ENCODE measurements at places on chromosomes 4 and X.

DNA sequence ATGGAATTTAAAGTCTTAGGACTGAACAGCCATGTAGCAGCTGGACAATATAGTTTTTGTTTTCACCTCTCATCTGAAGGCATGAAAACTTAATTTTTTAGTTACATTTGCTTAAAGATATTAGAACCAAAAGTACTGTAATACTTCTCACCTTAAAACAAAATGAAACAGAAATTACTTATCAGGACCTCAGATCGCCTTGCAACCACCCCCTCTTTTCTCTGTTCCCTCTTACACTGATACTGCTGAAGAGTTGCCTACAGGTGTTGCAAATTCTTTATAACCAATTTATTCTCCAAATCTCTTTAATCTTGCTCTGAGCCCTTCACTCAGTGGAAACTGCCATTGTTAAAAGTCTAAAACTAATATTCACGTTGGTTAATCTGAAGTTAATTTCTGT, 145.0 kb downstream of the SPCS3 start:
- DNase-seq = no peak

- no peak for DNase-seq
Measured at GRCh38 chrX:129650821-129651510, 3.8 kb downstream of the APLN start.

- no peak for DNase-seq
Measured at GRCh38 chr4:24559889-24560288, 24.5 kb downstream of the DHX15 start.

DNA sequence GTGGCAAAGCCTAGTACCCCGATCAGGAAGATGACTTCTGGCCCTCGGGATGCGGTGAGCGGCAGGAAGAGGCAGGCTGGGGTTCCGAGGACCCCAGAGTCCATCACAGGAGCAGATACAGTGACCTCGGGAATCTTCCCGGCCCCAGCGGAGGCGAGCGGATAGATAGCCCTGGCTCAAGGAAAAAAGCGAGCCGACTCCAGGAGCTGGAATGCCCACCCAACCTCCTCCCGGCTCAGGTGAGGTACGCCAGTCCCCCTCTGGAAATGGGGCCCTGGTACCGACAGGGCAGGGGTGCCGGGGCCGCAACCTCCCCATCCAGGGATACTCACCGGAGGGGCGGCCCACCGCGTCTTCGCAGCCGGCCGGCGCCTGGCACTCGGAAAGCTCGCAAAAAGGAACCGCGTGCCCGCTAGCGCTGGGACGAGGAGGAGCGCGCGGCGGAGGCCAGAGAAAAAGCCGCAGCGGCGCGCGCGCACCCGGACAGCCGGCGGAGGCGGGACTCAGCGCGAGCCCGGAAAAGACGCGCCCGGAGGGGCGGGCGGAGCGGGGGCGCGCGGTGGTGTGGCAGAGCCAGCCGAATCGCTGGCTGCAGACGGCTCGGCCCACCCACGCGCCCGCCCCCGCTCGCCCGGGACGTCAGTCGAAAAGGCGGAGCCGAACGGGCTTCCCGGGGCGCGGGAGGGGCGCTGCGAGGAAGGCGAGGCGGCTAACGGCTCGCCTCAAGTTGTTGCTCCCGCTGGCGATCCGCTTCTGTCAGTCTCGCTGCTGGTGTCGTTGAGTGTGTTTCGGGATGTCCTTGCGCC, at the start of gene ACSL4:
Gene ACSL4 (minus strand): TSS at position 451 of the 806 bp plus-strand sequence. CDS start 49,894 bp downstream, outside the sequence.
- peak; percentile 11 for DNase-seq

DNA sequence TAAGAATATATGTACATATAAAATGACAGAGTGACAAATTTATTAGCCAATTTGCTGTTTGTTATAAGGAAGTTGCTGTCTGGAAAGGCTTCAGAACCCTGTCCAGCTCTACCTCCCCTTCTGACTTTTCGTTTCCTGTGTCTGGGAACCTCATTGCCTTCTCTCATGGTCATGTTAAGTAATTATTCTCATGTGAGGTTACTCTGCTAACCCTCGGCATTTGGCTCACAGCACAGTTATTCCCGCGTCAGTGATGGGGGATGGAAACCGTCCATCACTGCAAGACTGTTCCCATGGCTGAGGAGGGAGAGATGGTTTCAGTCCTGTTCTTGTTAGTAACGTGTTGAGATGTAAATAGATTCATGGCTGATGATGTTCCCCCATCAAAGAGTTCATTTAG, 11.9 kb downstream of the EDNRA start:
- DNase-seq = no peak

- DNase-seq = no peak
Measured at GRCh38 chr4:1239950-1240307, 9.0 kb downstream of the CTBP1 start.

DNA sequence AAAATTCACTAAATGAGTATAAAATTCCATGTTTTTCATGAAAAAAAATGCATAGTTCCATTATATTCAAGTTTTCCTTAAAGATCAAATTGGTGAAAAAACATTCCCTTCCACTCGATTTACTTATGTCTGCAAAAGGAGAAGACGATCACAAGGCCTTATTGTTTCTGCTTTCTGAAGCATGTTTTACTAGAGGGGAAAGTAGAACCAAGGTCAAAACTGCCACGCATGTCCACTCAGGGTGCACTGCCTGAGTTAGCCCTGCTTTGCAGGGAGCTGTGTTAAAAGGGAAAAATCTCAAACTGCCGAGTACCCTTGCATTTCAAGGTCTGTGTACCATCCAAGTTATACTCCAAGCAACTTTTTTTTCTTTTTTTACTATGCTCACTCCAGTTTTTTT, 57.2 kb downstream of the TRAPPC11 start:
- DNase-seq = no peak

- DNase-seq = no peak
Measured at GRCh38 chr4:20253735-20254409, 2.2 kb downstream of the SLIT2 start.

DNA sequence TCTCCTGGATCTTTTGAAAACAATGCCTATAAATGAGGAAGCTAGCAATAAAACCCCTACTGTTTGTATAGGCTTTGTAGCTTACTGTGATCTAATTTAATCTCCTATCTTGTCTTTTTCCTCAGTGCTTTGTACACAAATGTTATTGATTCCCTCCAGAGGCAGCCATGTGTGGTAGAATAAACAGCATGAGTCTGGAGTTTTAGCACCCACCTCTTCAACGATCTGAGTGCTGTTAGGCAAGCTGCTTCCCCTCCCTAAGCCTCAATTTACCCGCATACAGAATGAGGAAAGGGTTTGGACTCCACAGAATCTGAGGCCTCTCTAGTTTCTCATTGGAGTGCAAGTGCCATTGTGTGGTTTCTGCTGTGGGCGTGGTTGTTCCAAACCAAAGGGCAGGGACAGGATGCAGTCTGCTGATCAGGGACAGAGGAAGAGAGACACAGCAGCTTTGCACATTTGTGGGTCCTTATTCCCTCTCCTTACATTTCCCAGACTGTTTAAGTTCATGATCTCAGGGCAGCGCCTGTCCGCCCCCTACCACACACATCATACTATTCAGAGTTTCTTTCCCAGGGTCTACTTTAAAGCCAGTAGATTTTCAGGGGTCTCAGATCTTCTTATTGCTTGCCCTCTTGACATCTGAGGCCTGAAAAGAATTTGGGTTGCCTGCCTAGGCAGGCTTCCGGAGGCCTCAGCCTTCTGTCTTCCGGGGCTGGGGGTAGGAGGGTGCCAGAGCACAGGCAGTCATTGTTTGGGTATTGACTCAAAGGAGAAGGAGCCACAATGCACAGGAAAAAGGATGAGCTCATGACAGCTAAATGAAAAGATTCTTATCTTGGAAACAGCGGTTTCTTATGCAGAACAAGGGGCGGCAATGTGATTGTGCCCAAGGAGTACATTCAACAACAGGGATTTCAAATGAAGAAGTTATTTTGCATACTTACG, 114.9 kb upstream of the TEX13D start:
- DNase-seq = no peak

All from cortex of kidney (tissue), 1 donor.